Right ventricle myocardium superior (tissue), 1 donor: ENCODE measurements at places on chromosomes 11 and 22. TPM values are rescaled to one million over a fixed set of nuclear protein-coding genes. Genes with fewer than 3 reads are reported as not detected.

GRCh38 chr11:3841426-3842350 lies 929 bp upstream of the RHOG start:
- DNase-seq: peak; percentile 92

- peak; percentile 56 for DNase-seq
Measured at GRCh38 chr22:29733362-29734201, 13.8 kb downstream of the CABP7 start.

GRCh38 chr11:73233211-73233610 lies 15.1 kb downstream of the P2RY2 start:
- no peak for DNase-seq

- peak; percentile 52 for DNase-seq
Measured at GRCh38 chr11:132125988-132126871, 755.8 kb downstream of the NTM start.

DNA sequence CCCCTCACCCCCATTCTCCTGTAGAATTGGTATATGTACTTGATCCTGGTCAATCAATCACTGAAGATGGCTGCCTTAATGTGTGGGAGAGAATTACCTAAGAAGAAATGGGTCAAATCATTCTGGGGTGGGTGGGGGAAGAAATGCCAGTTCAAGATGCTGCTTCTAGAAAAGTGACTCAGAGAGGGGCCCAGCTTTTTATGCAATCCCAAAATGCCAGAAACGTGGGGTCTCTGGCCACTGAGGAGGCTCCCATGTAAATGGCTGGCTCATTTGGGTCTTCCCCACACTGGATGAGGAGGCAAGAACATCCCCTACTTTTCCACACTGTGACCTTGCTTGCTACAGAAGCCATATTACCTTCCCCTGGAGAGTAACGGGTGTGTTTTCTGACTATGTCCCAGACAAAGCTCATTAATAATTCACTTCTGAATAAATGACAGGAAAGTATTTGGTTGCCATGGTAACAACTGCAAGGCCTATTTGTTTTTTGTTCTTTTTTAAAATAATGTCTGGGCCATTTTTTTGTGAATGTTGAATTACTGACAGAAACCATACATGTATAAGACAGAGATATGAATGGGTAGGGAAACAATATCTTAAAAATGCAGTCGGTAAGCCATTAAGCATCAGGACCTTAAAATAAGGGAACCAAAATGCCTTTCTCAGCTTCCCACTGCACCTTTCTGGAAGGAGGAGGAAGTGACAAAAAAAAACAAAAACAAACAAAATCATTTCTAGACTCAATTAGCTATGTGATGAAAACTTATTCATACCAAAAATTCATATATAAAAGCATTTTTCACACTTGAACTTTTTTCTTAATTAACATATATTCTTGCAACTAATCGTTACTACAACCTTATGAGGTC lies 32.0 kb downstream of the SLC1A2 start:
- DNase-seq: no peak

GRCh38 chr11:47765086-47765485 lies 2.1 kb downstream of the FNBP4 start:
- DNase-seq: no peak

DNA sequence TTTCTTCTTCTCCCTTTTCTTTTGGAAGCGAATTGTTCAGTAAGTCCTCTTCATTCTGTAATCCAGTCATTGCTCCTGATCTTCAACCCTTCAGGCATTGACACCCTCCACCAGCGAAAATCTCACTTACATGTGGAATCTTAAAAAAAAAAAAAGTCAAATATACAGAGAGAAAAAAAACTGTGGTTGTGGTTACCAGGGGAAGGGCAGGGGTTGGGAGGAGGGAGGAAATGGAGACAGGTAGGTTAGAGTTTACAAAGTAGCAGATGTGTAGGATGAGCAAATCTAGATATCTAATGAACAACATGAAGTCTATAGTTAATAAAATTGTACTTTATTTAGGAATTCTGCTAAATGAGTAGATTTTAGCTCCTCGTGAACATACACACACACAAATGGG lies 17.7 kb upstream of the TMEM123 start:
- DNase-seq: no peak

- no peak for DNase-seq
Measured at GRCh38 chr11:19105011-19105410, 12.0 kb upstream of the ZDHHC13 start.

DNA sequence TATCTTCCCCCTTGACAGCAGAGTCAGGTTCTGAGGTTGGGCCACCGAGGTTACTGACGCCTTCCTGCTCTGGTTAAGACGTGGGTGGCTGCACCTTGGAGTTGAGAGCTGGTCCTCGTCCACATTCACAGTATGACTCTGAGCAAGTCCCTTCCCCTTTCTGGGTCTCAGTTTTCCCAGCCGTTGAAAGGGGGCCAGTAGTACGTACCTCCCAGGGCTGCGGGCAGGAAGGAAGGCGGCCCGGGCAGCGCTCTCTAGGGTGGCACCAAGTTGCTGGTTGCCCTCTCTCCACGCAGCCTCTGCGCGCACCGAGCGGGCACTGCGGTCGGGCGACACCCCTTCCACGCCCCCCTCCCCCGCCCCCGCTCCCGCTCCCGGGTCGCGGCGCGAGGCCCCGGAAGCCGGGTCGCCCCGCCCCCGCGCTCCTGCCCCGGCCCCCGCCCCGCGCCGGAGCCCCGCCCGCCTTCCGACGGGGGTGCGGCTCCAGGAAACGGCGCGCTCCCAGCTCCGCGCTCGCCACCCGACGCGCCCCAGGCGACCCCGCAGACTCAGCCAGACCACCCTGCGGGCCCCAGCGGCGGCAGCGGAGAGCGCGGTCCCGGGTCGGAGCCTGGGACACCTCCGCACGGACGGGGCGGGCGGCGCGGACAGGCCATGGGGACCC lies at the start of gene EHBP1L1:
TSS of gene EHBP1L1 (plus strand) at position 486 of the 664 bp plus-strand sequence. CDS start 250 bp downstream, outside the sequence.
- peak; percentile 87 for DNase-seq

DNA sequence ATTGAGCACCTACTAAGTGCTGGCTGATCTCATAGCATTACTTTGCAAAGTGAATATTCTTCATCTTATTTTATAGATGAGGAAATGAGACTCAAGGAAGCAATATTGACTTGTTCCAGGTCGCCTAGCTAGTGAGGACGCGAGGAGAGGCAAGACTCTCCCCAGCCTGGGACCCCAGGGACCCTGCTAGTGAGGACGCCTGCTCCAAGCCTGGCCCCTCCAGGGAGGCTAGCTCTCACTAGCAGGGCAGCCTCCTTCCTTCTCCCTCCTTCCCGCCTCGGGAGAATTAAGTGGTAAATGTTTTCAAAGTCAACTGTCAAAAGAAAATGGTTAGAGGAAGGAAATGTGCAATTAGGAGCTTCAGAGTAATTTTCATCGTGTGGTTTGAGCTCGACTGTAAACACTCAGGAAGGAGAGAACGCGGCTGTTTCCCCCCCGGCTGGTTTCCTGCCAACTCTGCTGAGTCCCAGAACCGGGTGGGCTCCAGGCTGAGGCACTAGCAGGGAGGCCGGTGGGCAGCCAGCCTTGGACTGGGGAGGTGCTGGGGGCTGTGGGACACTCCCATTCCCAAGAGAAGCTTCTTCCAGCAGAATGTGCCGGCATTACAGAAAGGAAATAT lies 17.9 kb downstream of the MYEOV start:
- DNase-seq: no peak

GRCh38 chr11:85772695-85773094 lies 38.2 kb downstream of the SYTL2 start:
- DNase-seq: no peak

- DNase-seq: no peak
Measured at GRCh38 chr11:17014321-17014832, at the start of gene PLEKHA7. Gene PLEKHA7 (minus strand): TSS chr11:17014414. CDS start chr11:17014401, 13 bp downstream.

- no peak for DNase-seq
Measured at GRCh38 chr22:49291169-49291568, 536.5 kb downstream of the BRD1 start.

- no peak for DNase-seq
Measured at GRCh38 chr11:109902764-109903433, 190.3 kb upstream of the ZC3H12C start.

GRCh38 chr22:48948575-48949170 lies 879.0 kb downstream of the BRD1 start:
- DNase-seq: no peak

DNA sequence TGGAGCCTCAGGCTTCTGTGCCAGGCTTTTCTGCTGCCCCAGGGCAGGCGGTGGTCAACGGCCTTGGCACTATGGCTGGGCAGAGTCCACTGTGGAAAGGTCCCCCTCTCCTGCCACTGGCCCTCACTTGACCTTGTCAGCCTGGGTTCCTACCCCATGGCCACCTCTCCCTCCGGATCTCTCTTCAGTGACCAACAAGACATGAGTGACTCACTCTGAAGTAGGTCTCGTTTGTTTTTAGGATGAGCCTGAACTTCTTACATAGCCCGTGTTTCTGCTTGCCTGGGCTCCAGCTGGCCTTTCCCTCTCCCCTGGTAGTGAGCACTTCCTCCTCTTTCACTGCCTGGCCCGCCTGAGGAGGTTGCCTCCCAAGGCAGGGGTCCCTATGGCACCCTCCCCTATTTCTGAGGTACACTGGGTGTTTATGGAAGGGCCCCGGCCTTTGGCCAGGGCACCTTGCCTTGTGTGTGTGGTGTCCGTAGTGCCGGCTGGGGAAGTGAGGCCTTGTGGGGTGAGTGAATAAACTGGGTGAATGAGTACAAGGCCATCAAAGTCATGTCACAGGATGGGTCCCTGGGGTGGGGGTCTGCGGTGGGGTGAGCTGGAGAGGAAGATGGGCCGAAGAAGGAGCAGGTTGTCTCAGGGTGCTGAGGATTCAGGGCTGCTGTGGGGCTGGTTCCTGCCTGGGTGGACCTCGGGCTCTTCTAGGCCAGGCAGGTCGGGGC lies 5.0 kb downstream of the SHANK3 start:
- DNase-seq: no peak

DNA sequence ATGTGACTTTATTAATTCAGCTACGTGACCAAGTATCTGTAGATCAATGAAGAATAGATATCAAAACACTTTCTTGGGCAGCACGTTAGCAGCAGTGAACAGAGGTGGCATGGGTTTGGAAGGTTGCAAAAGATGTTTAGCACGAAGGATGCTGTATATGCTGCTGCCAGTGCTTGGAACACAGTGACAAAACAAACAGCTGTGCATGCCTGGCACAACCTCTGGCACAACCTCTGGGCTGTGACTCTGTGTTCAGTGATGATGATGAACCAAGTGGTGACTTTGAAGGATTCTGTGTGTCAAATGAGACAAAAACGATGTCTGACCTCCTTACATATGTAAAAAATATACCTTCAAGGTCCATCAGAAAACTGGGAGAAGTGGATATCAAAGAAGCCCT lies 104.7 kb downstream of the TBC1D22A start:
- DNase-seq: no peak

GRCh38 chr11:8831861-8832260 lies 79.1 kb upstream of the AKIP1 start:
- DNase-seq: no peak

DNA sequence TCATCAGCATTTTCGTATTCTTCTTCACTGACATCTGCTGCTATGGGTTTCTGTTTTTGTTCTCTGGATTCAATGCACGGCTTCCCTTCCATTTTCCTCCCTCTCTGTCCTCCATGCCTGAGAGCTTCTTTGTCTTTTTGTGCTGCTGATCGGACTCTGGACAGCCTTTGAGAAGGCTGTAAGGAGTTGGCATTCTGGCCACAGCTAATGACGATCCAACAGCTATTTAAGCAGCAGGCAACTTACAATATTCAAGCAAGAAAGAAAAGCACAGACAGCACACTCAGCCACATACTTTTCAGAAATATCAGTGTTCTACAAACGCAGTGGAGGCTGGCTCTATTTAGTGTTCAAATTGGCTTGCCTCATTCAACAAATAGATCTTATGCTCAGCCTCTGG lies 60.9 kb upstream of the ZC3H12C start:
- no peak for DNase-seq

DNA sequence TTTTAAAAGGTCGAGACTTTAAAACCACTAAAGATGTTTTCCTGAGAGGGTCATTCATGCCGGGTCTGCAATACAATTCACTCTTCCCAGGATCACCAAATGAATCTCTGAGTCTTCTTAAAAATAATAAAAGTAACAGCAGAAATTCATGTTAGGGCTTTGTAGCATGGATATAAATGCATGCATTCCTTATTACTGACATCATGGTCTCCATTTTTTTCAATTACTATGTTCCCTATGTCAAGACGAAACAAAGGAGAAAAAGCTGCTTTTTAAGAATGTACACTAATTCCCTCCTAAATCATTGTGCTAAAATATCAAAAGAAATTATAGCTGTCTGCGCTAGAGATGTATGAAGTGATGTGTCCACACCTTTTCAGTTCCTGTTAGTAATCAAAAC lies 789.9 kb upstream of the LRRC4C start:
- DNase-seq: no peak

DNA sequence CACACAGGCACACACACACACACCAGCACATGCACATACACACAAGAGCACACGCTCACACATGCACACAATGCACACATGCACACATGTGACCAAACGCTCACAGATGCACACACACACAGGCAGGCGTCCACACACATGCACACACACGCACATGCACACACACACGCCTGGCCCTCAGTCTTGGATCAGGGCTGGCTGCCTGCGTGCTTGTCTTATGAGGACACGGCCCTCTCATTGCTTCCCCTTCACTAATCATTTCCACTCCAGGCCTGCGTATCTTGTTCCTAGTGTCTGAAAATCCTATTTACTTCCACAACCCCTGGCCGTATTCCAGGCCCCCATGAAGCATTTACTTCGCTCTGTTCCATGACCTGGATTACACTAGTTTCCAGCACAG lies 740.5 kb downstream of the BRD1 start:
- DNase-seq: no peak

GRCh38 chr11:118688851-118689502 lies 9.5 kb upstream of the TREH start:
- DNase-seq: no peak

DNA sequence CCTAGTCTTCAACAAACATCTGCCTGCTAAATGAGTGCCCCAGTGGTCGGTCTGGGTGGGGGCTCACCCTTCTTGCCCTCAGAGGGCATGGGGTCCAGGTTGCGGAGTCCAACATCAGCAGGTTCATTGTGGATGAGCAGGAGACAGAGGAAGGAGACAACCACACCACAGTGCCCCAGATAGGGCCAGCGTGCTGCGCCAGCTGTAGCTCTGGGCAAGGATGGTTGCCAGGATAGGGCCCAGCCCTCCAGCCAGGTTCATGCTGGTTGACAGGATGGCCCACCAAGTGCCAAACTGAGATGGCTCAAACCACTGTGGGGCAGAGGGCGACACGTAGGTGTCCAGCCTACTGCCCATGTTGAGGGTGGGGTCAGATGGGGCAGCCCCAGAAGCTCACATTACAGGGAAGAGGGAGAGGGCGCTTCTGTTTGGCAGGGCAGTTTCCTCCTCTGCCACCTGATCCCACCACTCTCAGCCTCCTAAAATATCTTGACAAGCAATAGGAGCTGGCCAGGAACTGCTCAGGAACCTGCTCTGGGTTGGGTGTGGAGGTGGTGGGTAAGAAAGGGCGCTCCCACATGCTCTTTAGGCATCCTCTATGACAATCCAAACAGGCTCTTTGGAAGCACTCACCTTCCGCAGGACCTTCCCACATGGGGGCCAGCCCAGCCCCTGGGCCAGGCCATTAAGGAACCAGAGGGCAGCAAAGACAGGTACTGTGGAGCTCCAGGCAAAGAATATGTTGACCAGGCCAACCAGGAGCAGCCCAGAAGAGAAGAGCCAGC lies 2.9 kb downstream of the SLC37A4 start:
- DNase-seq: no peak

Gene TENM4
- 0.81 TPM for total RNA-seq

Gene PRODH
- 11.9 TPM for total RNA-seq

Gene NARS2
- total RNA-seq: 17.6 TPM

Gene PHLDA2
- 1.1 TPM for total RNA-seq

Gene RFPL1
- not detected for total RNA-seq

Gene SLC25A45
- 5.3 TPM for total RNA-seq
